Pons (tissue), 1 donor: ENCODE measurements at places on chromosomes 4 and X.

GRCh38 chr4:20682853-20683252 is 17.4 kb upstream of the PACRGL start:
- DNase-seq = no peak

DNA sequence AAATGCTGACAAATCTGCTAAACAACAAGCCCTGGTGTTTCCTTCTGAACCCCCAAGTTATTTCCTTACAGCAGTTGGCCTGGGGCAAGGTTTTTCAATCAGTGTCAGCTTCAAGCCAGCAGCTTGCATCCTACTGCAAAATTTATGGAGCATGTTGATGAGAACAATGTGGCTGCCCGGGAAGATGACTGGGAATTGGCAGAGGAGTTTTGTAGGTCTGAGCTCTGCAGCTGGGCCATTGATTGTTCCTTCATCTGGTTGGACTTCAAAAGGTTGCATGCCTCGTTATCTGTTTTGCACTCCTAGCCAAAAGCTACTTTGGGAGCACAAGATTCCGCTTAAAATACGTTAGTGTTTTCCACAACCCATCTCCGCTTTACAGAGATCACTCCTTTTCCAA is 1030.3 kb upstream of the LCORL start:
- no peak for DNase-seq

DNA sequence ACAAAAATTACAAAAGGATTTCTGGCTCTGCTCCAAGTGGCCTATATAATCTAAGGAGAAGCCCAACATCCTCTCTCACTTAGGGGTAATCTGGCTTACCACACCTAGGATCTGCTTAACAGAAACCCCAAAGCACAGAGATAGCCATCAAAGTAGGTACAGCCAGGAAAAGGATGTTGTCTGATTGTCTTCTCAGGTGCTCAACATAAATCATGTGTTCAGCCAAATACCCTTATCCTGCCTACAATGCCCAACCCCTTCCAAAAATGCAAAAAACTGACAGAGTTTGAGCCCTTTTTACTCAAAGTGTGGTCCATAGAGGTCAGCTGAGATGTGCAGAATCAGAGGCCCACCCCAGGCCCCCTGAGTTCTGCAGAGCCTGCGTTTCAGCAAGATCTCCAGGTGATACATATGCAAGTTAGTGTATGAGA is 53.9 kb downstream of the PPM1K start:
- DNase-seq = no peak

GRCh38 chrX:115013705-115014104 is 3.7 kb downstream of the IL13RA2 start:
- DNase-seq = no peak

DNA sequence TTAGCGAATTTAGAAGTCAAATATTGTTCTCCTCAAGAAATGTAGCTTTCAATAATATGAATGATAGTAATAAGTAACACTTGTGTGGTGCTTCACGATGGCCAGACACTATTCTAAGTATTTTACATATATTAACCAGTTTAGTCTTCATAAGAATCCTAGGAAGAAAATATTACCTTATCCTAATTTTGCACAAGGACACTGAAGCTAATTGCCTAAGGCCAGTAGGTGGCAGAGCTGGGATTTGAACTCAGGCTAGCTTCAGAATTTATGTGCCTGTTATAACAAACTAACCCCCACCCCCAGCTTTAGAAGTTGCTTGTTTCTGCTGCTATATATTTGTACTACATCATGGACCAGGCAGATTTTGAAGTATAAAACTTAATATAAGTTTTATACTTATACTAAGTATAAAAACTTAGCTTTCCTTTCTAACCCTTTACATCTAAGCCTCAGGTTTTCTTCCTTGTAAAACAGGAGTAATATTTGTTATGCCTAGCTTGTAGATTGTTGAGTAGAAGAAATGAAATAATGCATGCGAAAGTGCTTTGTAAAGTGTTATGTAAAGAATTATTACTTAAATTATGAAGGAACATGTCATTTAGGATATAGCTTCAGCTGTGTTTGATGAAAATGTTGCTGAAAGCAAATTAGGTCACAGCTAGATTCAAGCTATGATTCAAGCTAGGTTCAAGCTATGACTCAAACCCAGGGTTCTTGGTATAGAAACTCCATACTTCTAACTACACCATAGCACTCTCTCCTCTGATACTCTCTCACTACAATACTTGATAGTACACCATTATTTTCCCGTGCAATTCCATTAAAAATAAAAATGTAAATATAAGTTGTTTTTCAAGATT is 4.2 kb upstream of the CDS1 start:
- peak; percentile 72 for DNase-seq

DNA sequence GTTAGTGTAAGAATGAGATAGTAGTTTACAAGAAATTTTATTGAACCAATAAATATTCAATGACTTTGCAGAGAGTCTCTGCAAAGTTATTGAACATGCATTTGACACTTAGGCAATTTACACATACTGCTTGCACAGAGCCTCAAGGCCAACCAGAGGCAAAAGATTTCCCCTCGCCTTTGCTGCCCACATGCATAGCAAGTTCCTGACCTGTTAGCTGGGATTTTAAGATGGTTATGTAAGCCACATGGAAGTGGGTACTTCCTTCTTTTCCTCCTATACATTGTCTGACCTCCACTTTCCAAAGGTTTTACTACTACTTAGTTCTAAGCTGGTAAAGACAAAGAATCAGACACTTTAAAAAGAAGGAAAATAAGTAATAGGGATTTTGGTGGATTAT is 430.1 kb upstream of the FRG1 start:
- DNase-seq = no peak

DNA sequence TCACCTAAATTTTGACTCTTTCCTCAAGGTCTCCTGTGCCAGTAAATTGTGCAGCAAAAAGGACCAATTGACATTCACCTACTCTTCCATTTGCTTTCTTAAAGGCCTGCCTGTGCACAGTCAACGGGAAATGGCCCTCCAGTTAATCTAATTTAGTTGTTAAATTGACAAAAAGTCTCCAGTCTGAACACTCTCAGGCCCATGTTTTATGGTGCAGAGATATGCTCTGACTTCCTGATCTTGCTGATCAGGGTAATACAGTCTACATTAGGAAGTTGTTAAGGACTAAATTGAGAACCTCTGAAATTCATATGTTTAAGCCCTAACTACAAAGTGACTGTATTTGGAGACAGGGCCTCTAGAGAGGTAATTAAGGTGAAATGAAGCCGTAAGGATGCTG is 133.6 kb upstream of the IL15 start:
- DNase-seq = no peak

- DNase-seq = no peak
Measured at GRCh38 chrX:50799531-50799961, 14.4 kb downstream of the SHROOM4 start.

GRCh38 chr4:41472081-41472480 is 65.9 kb upstream of the LIMCH1 start:
- no peak for DNase-seq

GRCh38 chrX:40933706-40934425 is 151.4 kb upstream of the USP9X start:
- DNase-seq = peak; percentile 9

DNA sequence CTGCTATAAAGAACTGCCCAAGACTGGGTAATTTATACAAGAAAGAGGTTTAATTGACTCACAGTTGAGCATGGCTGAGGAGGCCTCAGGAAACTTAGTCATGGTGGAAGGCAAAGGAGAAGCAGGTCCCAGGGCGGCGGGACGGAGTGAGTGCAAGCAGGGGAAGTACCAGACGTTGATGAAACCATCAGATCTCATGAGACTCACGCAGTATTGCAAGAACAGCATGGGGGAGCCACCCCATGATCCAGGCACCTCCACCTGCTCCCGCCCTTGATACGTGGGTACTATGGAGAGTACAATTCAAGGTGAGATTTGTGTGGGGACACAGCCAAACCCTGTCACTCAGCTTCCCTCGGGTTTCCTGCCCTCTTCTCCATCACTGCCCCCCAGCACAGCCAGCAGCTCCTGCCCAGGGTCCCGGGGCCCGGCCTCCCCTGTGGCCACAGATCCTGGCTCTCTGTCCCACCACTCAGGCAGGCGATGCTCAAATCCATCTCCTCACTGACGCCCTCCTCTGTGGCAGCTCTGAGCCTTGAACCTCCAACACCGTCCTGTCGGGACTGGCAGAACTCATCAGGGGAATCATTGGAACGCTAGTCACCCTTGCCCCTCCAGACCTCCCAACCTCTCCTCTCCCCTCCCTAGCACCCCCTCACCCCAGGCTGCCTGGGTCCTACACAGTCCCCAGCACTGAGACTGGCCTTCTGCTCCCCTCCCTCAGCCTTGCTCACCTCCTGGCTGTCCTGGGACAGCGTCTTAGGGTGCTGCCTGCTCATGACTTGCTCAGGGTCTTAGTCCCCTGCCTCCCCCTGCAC is 37.6 kb downstream of the FGFRL1 start:
- DNase-seq = no peak

DNA sequence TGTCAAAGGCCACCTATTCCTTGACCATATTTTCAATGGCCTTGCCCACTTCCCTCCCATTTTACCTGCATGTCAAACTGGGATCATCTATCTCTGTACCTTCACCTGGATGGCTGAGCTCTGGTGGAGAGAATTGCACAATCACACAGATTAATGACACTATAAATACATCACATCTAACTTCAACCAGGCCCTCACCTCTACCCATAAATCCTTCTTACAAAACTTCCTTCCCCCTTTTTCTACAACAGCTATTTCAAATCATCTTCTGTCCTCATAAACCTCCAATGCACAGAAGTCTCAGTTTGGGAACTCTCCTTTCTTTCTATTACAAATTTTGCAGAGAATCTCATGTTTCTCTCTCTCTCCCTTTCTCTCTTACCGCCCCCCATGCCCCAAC is 9.2 kb downstream of the PALLD start:
- no peak for DNase-seq

DNA sequence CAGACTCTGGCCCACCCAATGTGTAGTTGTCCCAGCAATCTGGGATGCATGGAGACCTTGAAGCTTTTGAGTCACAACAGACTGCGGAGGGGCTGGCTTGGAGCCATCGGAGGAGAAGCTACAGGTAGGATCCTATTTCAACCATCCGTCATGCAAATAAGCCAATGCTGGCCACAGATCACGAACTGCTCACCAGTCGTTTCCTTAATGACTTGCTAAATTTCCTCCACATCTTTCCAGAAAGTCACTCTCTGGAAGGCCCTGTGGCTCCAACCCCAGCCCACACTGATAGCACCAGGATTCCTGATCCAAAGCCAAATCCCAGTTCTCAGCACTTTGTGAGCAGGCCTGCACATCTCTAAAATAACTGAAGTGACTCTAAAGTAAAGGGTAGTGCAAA is 321.3 kb downstream of the RAB28 start:
- no peak for DNase-seq

DNA sequence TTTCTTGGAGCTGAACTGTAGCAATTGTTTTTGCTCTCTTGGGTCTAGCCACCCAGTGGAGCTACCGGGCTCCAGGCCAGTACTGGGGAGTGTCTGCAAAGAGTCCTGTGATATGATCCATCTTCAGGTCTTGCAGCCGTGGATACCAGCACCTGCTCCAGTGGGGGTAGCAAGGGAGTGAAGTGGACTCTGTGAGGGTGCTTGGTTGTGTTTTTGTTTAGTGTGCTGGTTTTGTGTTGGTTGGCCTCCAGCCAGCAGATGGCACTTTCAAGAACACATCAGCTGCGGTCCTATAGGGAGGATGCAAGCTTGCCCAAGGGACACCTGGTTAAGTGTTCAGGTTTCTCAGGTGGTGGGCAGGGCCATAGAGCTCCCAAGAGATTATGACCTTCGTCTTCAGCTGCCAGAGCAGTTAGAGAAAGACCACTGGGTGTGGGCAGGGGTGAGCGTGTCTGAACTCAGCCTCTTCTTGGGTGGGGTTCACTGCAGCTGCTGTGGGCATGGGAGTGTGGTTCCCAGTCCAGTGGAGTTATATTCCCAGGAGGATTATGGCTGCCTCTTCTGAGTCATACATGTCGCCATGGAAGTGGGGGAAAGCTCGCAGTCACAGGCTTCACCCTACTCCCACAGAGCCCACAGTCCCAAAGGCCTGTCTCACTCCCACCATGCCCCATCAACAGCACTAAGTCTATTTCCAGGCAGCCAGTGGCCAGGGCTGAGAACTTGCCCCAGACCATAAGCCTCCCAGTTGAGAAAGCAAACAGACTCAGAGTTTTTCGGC is 811.6 kb downstream of the GLUD2 start:
- no peak for DNase-seq

GRCh38 chr4:23871426-23871825 is 18.4 kb downstream of the PPARGC1A start:
- no peak for DNase-seq

DNA sequence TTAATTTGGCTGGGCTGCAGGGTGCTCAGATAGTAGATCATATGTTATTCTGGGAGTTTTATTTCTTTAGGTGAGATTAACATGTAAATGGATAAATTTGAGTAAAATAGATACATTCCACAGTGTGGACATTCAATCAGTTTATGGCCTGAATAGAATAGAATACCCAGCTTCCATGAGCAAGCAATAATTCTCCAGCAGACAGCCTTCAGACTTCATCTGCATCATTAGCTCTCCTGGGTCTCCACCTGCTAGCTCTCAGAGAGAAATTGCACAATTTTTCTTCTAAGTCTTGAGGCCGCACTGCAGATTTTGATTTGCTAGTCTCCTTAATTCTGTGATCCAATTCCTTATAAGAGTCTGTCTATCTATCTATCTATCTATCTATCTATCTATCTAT is 420.3 kb upstream of the BOD1L1 start:
- no peak for DNase-seq
